Inflammatory macrophage treated with lipopolysaccharide for 1 hour (primary cell): ENCODE measurements at places on chromosomes 7 and 10.

DNA sequence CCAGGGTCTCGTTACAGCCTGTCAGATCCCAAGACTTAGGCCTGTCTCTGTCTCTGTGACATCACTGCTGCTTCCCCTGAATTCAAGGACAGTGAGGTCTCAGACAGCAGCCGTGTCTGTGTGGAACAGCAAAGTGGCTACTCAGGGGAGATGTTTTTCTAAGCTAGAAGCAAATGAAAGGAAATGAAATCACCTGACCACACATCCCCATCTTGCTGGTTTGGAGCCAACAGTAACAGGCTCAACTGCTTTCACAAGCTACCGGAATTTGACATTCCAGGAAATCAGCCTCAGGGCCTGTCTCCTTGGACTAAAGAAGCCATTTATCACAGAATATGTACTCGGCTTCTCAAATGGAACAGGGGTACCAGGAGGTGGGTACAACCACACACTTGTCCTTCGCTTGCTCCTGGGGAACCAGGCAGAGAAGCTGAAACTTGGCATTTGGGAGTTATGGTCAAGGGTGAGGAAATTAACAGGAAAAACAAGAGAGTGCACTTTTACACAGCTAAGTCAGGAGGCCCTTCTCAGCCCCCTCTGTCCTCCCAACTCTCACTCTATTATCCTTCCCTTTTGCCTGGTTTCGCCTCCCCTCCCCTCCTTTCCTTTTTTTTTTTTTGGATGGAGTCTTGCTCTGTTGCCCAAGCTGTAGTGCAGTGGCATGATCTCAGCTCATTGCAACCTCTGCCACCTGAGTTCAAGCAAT lies 73.2 kb downstream of the SPDYE5 start:
- DNase-seq: no peak

GRCh38 chr7:5532536-5533335 lies 109.1 kb upstream of the TNRC18 start:
- peak; percentile 63 for DNase-seq

DNA sequence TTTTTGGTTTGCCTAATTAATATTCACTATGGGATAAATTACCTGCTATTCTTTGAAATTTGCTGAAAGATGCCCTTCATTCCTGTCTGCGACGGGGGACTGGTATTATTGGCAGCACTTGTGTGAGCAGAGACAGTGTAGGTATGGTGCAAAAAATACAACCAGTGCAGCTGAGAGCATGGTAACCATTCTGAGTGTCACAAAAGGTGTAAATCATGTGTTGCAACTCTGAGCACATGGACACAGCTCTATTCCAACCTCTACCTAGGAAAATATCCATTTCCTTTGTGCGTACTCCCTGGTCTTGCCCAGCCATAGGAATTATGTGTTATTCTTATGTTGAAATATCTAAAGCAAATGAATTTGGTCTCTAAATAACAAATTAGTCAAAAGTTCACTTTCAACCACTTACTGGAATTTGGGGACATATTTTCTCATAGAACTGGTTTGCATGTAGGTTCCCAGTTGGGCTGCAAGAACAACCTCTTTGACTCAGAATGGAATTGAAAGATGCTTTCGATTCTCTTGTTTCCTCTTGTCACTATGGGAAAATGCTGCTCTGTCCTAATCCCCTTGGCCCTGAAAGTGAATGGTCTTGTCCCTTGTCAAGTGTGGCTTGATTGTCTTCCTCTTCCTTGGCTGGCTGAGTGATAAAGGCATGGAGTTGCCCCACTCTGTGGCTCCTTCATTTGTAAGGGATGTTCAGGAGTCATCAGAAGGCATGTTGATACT lies 57.0 kb downstream of the CELF2 start:
- no peak for DNase-seq

DNA sequence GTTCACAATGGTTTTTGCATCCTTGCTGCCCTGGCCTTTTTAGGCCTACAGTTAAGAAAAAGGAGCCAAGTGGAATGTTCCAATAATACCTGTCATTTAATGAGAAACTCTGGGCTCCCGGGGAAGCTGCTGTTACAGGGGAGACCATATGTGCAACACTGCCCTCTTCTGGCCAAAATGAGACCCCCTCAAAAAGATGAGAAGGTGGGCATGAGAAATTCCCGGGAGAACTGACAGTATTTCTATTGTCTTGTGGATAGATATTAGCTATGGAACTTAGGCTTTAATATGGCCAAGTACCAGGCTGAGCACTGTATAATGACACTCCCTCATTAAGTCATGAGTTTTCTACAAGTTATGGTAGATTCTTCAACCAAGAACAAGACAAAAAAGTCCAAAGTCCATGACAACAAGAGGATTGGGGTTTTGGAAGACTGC lies 99.4 kb downstream of the CCDC3 start:
- DNase-seq: peak; percentile 7

GRCh38 chr10:100041306-100042002 lies 31.7 kb upstream of the DNMBP start:
- DNase-seq: no peak

GRCh38 chr10:5601826-5602495 lies 64.4 kb downstream of the ASB13 start:
- no peak for DNase-seq

DNA sequence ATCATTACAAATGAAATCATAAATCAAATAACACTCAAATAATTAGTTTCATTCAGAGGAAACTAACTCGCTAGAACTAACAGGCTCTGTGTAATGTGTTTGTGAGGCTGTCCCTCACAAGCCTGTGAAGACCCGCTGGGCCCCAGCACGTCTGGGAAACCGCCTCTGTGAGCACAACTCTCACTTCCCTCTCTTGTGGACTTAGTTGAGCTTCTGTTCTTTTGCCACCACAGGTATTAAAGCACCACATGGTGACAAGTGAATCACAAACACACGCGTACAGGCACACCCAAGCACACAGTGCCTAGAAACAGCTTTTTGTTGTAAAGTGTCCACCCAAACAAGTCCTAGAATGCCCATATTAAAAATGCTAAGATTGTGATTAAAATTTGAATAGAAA lies 51.0 kb downstream of the ZNF777 start:
- no peak for DNase-seq

GRCh38 chr7:146423446-146423845 lies 306.8 kb downstream of the CNTNAP2 start:
- no peak for DNase-seq

- DNase-seq: peak; percentile 81
Observed at GRCh38 chr10:11573497-11573896, 38.0 kb downstream of the USP6NL start.

DNA sequence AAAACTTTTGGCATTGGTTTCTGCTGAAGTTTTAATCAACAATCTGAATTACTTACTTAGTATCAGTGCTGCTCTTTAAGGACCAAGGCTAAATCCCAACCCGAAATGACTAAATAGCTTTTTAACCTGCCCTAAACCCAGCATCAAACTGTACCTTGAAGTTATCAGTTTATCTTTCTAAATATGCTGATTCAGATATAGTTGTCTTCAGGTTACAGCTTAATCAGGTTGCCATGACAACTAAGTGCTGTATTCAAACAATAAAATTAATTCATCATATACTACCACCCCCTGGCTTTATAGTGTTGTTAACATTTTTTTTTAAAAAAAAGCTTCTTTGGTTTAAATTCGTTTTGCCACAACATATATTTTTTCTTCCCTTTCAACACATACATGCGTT lies 239.6 kb downstream of the TWIST1 start:
- no peak for DNase-seq

DNA sequence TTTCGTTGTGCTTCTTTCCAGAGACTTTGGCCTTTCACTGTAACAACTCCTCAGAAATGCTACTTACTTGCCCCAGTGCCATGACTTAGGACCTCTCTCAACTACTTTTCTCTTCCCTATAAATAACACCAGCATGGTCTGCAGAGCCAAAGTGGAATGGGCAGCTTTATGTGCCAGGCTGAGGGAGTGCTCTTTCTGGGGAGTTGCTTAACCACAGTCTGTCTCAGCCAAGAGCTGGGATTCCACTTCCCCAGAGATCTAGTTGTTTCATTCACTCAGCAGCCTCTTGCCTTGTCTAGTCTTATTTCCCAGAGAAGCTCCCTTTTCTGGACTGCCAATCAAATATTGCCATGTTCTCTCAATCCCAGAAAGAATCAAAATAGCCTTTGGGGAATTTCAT lies 912.2 kb downstream of the GRID1 start:
- no peak for DNase-seq

DNA sequence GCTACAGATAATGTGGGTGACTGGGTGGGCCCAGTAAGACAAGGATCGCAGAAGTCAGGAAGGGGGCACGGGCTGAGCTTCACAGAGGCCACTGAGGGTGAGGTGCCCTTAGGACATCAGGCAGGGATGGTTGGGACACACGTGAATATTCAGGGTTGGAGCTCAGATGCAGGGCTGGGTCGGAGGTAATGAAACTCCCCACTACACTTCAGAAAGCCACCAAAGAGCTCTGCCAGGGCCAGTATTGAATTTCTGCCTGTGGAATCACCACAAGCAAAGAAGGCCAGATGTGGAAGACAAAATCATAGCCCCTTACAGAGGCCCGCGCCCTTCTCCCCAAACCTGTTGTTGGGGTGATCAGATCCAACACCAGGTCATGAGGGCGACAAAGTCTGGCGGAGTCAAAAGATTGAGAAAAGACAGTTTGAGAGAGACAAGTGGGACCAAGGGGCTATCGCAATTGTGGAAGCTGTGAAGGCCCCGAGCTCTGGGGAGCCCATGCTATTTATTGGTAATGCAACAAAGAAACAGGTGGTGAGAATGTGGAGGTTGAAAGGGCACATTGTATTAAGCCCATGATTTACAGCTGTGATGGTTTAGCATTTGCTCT lies 42.4 kb downstream of the STRA8 start:
- no peak for DNase-seq

DNA sequence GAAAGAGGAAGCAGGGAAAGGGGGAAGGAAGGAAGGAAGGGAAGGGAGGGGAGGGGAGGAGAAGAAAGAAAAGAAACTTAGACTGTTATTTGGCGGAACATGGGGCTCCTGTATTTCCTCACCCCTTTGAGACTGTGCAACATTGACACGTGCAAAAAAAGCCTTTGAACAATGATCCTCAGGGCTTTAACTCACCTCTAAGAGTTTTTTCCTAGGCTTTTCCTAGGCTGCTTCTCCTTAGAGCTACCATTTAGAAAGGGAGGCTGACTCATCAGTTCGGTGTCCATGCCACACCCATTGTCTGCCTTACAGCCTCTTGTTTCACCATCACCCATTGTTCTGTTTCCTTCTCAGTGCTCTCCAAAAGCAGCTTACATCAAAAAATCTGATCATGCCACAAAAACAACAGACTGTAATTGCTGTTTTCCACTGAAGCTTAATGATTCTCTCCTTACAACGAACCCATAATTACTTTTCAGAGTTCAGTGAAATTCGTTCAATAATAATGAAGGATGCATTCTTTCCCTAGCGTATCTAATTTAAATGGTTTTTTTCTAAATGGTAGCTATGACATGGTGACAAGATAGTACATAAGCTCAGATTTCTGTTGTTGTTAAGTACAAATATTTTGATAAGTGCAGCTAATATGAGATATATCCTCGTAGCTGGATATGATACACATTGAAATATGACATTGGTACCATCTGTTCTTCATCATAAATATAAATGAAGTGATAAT lies 90.8 kb downstream of the PRLHR start:
- DNase-seq: peak; percentile 72

GRCh38 chr10:127899766-127900387 lies 7.0 kb upstream of the PTPRE start:
- peak; percentile 80 for DNase-seq

DNA sequence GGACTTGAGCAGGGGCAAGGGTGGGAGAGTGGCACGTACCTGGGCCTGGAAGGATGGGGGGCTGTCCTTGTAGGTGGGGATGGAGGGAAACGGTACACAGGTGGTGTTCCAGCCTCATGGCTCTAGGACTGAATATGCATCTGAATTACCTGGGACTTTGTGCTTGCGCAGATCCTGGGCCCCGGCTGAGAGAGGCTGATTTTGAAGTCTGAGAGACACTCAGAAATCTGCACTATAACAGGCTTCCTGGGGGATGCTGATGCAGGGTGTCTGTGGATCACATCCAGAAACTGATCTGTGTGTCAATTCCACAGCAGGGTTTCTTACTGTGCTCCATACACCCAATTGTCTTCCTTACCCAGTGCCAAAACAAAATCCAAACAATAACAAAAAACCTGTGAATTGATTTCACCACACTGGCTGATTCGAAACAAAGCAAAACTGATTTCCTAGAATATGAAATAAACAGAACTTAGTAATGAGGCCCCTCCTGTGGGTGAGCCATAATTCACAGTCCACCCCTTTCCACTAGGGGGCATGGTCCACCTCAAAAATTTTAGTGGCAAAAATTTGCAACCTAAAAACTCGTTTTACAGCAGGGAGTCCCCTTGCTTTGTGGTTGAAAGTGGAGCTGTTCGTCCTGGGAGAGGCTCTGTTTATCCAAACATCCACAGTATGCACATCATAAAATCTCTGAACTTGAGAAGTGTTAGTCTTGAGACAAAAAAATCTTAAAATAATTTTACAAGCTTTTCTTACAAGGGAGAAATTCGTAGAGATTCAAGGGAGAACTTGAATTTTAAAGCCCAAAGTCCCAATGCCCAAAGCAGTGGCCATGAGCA lies 32.0 kb upstream of the PLEKHA1 start:
- peak; percentile 24 for DNase-seq

DNA sequence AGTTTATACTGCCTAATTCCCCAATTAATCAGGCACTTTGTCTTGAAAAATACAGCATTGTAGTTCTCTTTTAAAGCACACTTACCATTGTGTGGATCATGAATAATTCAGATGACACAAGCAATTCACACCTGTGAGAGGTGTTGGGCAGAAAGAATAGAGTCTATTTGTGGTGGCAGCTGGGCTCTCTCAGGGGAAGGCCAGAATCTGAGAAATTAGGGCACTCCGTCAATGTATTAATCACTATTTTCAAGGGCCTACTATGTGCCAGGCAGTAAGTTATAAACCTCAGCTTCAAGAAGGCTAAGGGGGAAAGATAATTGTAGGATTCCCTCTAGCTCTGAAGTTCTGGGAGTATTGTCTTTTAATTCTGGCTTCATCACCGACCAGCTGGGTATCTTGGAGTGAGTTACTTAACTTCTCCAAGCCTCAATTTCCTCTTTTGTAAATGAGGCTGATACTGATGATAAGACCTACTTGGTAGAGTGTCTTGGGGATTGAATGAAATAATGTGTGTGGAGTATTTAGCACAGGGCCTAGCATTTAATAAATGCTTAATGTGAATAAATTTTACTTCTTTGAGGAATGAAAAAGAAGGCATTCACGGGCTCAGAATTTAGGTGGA lies 2.5 kb downstream of the CHN2 start:
- DNase-seq: no peak

GRCh38 chr7:55521512-55521911 lies 50.8 kb downstream of the VOPP1 start:
- DNase-seq: no peak

- DNase-seq: no peak
Observed at GRCh38 chr7:141242568-141242967, 168.7 kb downstream of the TMEM178B start.

- DNase-seq: peak; percentile 89
Observed at GRCh38 chr10:89296220-89296648, 5.6 kb upstream of the IFIT2 start.

DNA sequence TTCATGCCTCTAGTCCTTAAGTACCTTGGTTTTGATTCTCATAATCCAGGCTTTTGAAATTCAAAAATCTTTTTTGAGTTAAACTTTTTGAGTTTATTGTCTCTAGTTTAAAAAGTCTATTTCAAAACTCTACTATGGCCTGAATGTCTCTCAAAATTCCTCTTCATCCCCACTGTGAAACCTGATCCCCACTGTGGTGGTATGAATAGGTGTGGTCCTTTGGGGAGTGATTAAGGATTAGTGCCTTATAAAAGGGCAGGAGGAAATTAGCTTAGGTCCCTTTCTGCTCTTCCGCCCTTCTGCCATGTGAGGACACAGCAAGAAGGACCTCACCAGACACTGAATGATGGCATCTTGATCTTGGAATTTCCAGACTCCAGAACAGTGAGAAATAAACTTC lies 44.1 kb upstream of the JAZF1 start:
- no peak for DNase-seq
